H9 (cell line): ENCODE measurements at places on chromosomes 4 and X.
A peak's percentile ranks its signal among the peaks of the same experiment; 100 is the strongest.

- DNase-seq = no peak
- H3K27ac ChIP-seq = no peak overlapping the region
- no peaks in the 10 kb centered on the region; the same call in 1 of the 2 replicates for H3K4me1 ChIP-seq
- H3K27me3 ChIP-seq = no peaks in the 10 kb centered on the region
Measured at GRCh38 chrX:140822184-140822583, 112.6 kb downstream of the LINC00632 start.

DNA sequence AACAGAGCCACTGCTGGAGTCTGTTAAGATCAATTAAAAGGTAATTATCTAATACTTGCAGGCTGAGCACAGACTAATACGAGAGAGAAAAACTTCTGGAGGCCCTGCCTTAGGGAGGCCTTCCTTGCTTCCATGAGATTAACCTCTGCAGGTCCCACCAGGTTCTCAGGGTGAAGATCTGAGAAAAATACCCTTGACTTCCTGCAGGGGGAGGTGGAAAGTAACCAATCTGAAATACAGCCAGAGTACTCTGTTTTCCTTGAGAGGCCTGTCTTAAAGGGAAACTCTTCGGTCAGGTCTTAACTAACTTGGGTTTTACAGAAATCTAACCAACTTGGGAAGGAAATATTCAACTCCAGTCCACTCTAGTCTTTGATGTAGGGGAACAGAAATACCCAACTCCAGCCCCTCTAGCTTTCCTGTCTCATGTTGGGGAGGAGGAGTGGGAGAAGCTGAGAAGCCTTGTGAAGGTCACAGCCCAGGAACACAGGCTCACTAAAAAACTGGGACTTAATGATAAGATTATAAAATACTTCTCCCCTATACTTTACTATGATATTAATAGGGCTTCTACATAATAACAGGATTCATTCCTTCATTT lies 77.1 kb downstream of the TBCK start:
- H3K27ac ChIP-seq = no peak overlapping the region
- no peak overlapping the region for H3K4me3 ChIP-seq
- no peaks in the 10 kb centered on the region for H3K4me1 ChIP-seq
- DNase-seq = peak; percentile 46
- peaks cover 2% of the 10 kb centered on the region; the same call in 1 of the 3 replicates for H3K36me3 ChIP-seq
- H3K27me3 ChIP-seq = no peaks in the 10 kb centered on the region

DNA sequence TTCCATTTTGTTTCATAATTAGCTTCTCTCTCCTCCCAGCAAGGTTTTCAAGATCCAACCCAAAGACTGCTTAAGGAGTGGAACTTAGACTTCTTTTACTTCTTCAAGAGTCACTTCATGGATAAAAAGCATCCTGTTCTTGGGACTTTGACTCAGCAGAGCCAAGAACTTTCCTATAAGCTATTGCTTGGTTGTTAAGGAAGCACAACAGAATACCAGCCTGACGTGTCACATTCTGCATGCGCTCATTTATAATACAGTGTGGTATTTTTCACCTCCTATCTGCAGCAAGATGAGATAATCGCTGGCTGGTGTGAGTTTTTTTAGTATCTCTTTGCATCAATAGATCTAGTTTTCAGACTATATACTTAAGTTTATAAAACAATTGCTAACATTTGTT lies 152.1 kb downstream of the PALLD start:
- no peak overlapping the region for H3K4me3 ChIP-seq
- peaks cover 2% of the 10 kb centered on the region; the same call in 1 of the 2 replicates for H3K4me1 ChIP-seq
- H3K27me3 ChIP-seq = no peaks in the 10 kb centered on the region
- no peak for DNase-seq

- H3K27ac ChIP-seq = no peak overlapping the region
- no peaks in the 10 kb centered on the region for H3K4me1 ChIP-seq
- no peak overlapping the region for H3K4me3 ChIP-seq
- no peak for DNase-seq
- H3K36me3 ChIP-seq = peaks cover 5% of the 10 kb centered on the region; the same call in 1 of the 2 replicates
- H3K27me3 ChIP-seq = no peaks in the 10 kb centered on the region
Measured at GRCh38 chr4:130124066-130124465, 1028.1 kb downstream of the C4orf33 start.

DNA sequence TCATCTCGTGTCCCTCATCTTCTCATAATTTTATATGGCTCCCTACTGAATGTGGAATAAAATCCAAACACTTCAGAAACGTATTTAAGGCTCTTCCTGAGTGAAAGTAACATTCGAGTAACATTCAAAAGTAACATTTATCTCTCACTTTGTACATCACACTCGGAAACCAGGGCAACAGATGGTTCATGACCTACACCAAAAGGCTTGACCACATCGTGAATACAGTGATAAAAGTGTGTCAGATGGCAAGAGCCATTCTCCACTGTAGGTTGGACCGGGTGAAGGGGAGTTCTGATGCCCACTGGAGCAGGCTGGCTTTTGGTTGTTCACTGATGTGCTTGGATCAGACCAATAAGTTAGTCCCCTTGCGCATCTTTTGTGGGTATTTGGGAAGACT lies 5.6 kb upstream of the LIMCH1 start:
- no peaks in the 10 kb centered on the region for H3K27me3 ChIP-seq
- DNase-seq = no peak
- H3K27ac ChIP-seq = no peak overlapping the region
- H3K36me3 ChIP-seq = no peaks in the 10 kb centered on the region

DNA sequence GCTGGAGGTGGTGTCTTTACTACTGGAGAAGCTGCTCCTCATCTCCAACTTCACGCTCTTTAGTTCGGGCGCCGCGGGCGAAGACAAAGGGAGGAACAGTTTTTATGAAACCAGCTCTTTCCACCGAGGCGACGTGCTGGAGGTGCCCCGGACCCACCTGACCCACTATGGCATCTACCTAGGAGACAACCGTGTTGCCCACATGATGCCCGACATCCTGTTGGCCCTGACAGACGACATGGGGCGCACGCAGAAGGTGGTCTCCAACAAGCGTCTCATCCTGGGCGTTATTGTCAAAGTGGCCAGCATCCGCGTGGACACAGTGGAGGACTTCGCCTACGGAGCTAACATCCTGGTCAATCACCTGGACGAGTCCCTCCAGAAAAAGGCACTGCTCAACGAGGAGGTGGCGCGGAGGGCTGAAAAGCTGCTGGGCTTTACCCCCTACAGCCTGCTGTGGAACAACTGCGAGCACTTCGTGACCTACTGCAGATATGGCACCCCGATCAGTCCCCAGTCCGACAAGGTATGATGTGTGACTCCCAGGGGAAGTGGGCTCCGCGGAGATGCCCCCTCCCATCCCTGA lies 634 bp downstream of the LRAT start:
- peaks cover 11% of the 10 kb centered on the region for H3K36me3 ChIP-seq
- peak overlapping the region; percentile 84 for H3K4me3 ChIP-seq
- H3K27me3 ChIP-seq = peaks cover 6% of the 10 kb centered on the region; the same call in 1 of the 2 replicates
- H3K27ac ChIP-seq = no peak overlapping the region
- no peak for DNase-seq

DNA sequence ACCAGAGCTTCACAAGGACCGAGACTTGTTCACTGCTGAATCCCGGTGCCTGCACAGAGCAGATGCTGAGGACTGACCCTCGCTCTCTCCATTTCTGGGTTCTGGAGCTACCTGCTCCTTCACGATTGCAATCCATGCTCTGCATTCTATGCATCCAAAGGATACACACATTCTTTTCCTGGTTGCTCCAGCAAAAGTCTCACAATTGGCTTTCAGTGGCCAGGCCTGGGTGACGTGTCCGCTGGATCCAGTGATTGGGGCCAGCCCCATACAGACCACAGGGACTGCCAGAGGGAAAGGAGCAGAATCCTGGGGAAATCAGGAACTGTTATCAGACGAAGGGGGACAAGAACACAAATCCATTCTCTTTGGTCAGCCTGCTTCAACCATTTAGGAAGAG lies 14.9 kb upstream of the CDKN2AIP start:
- peak; percentile 25 for DNase-seq
- H3K4me1 ChIP-seq = peaks cover 2% of the 10 kb centered on the region; the same call in 1 of the 2 replicates
- H3K27me3 ChIP-seq = no peaks in the 10 kb centered on the region
- no peak overlapping the region for H3K4me3 ChIP-seq
- H3K27ac ChIP-seq = no peak overlapping the region
- H3K36me3 ChIP-seq = peaks cover 20% of the 10 kb centered on the region

DNA sequence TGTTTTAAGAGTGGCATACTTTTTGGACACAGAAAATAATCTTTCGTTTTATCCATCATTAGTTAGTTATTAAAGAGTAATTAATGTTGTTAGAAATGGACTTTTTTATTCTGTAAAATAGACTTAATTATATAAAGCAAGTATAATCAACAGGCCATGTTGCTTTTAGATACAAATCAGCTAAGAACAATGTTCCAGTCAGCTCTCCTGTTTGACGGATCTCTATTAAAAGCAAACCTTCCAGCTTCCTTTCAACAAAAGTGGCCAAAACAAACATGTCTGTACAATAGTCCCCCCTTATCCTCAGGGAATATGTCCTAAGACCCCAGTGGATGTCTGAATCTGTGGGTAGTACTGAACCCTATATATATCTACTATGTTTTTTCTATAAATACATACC lies 4.9 kb upstream of the SLC10A4 start:
- H3K27ac ChIP-seq = no peak overlapping the region
- no peak for DNase-seq
- no peak overlapping the region for H3K4me3 ChIP-seq
- H3K36me3 ChIP-seq = no peaks in the 10 kb centered on the region

DNA sequence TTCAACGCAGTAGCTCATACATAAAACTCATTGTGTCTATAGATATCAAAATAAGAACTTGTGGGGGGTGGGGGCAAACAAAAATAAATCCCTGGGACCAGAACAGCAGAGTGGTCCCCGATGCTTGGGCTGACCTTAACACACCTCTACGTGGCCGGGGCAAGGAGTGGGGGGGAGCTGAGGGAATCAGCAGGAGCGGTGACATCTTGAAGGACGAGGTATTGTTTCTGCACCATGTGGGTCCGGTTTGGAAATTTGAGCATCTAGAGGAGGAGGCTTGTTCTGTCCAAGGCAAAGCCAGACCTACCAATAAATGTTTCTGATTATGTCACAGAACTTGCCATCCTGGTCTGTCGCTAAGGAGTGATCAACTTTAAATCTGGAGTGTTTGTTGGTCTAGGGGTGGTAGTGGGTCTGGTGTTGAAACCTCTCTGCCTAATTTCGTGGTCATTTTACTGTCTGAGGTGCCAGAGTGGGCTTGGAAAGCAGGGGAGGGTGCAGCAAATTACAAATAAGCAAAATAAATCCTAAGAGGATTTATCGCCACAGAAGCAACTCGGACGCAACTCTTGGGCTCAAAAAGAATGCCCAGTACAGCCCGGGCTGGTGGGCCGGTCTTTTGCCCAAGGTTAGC lies 774 bp upstream of the RAPGEF2 start:
- H3K36me3 ChIP-seq = no peaks in the 10 kb centered on the region
- H3K4me3 ChIP-seq = peak overlapping the region; percentile 89
- peaks cover 15% of the 10 kb centered on the region; the same call in 1 of the 2 replicates for H3K4me1 ChIP-seq
- no peak overlapping the region for H3K27ac ChIP-seq
- no peaks in the 10 kb centered on the region for H3K27me3 ChIP-seq
- peak; percentile 34 for DNase-seq

GRCh38 chr4:169975838-169976796 lies 50.1 kb downstream of the MFAP3L start:
- H3K4me1 ChIP-seq = no peaks in the 10 kb centered on the region; the same call in 1 of the 2 replicates
- H3K36me3 ChIP-seq = no peaks in the 10 kb centered on the region
- no peaks in the 10 kb centered on the region for H3K27me3 ChIP-seq
- DNase-seq = no peak
- no peak overlapping the region for H3K27ac ChIP-seq

DNA sequence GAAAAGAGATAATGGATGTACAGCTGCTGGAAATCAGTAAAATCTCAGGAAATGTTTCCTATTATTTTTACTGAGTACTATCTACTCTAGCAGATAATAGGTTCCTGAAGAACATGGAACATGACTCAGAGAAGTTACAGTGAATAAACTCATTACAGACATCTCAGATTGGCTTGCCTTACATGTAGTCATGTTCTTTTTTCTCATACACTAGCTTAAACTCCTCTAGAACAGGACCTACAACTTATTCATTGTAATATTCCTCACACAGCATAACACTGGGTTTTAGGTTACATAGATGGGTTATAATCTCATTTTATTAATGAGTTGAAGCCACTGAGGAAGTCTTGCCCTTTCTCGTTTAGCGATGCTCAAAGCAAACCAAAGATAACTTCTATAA lies 86.9 kb upstream of the BMP2K start:
- no peaks in the 10 kb centered on the region for H3K36me3 ChIP-seq
- no peak overlapping the region for H3K4me3 ChIP-seq
- DNase-seq = no peak
- H3K4me1 ChIP-seq = peaks cover 3% of the 10 kb centered on the region; the same call in 1 of the 2 replicates
- H3K27ac ChIP-seq = no peak overlapping the region
- no peaks in the 10 kb centered on the region for H3K27me3 ChIP-seq

GRCh38 chr4:150960818-150961217 lies 54.3 kb downstream of the LRBA start:
- DNase-seq = peak; percentile 69
- no peaks in the 10 kb centered on the region for H3K4me1 ChIP-seq
- peaks cover 59% of the 10 kb centered on the region for H3K36me3 ChIP-seq
- no peak overlapping the region for H3K27ac ChIP-seq
- no peak overlapping the region for H3K4me3 ChIP-seq

- H3K4me3 ChIP-seq = no peak overlapping the region
- DNase-seq = no peak
- H3K27ac ChIP-seq = no peak overlapping the region
- H3K4me1 ChIP-seq = no peaks in the 10 kb centered on the region
- no peaks in the 10 kb centered on the region for H3K36me3 ChIP-seq
Measured at GRCh38 chr4:188714907-188715306, 575.7 kb downstream of the TRIML1 start.

GRCh38 chrX:115423086-115423485 lies 133.6 kb downstream of the LUZP4 start:
- H3K4me3 ChIP-seq = no peak overlapping the region
- DNase-seq = no peak
- H3K36me3 ChIP-seq = peaks cover 4% of the 10 kb centered on the region
- H3K4me1 ChIP-seq = no peaks in the 10 kb centered on the region

- no peaks in the 10 kb centered on the region for H3K4me1 ChIP-seq
- H3K36me3 ChIP-seq = peaks cover 20% of the 10 kb centered on the region
- DNase-seq = no peak
- no peaks in the 10 kb centered on the region for H3K27me3 ChIP-seq
Measured at GRCh38 chr4:88908521-88908920, 148.5 kb downstream of the FAM13A start.

- no peak overlapping the region for H3K4me3 ChIP-seq
- peak; percentile 56 for DNase-seq
- no peaks in the 10 kb centered on the region; the same call in 1 of the 2 replicates for H3K4me1 ChIP-seq
- no peaks in the 10 kb centered on the region; the same call in 2 of the 3 replicates for H3K36me3 ChIP-seq
Measured at GRCh38 chr4:17347445-17347844, 164.4 kb downstream of the QDPR start.
